Stimulated activated CD4-positive, alpha-beta T cell treated with anti-CD3 and anti-CD28 coated beads, Interleukin-1b, Interleukin-23, amount 100 ng/mL, for 48 hours (primary cell): ENCODE measurements at places on chromosomes 7 and 10.
A peak's percentile ranks its signal among the peaks of the same experiment; 100 is the strongest.

GRCh38 chr7:4683884-4684565 lies 1.9 kb downstream of the FOXK1 start:
- DNase-seq = peak; percentile 28

GRCh38 chr7:117066668-117067067 lies 113.4 kb downstream of the ST7 start:
- DNase-seq = no peak

DNA sequence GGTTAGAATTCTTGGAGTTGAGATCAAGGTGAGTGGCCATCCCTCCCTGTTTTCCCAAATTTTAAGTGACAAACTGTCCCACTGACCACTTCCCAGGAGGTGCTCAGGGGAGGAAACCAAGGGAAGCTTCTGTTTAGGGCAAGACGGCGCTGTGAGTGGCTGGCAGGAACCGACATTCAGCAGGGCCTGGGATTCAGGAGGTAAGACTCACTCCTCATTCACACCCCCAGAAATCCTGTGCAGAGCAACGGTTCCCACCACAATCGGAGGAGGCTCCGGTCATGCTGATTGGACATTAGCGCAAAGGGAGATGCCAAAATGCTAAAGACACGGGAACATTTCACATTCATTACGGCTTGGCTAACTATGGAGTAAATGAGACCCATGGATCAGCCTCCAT lies 200.9 kb downstream of the GRID1 start:
- no peak for DNase-seq

DNA sequence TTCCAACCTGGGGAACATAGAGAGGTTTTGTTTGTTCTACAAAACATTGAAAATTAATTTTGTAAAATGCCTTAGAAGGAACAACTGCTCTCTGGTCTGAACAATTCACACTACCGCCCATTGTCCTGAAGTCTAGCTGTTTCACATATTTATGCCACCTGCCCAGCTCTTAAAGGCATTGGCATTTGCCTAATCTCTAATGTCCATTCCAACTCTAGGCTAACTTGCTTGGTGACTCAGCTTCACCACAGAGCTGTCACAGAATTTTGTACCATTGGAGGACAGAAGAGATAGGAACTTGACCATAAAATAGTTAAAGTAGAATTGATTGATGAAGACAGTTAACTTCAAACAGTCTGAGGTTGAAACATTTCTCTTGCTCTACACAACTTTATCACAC lies 53.5 kb upstream of the PPP1R17 start:
- DNase-seq = no peak

DNA sequence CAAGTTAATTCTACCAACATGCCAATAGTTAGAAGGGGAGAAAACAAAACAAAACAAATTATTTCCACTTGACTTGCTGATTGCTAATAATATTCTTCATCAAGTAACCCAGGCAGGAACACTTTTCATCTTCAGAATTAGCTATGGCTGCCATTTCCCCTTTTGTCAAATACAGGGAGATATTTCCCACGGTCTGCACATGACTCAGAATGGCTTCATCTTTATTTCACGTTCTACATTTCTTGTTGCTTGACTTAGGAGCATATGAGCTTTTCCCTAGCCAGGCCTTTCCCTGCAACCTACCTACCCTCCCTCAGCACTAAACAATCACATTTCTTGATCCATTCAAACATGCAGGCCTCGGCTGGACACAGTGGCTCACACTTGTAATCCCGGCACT lies 6.5 kb downstream of the CPVL start:
- DNase-seq = no peak

DNA sequence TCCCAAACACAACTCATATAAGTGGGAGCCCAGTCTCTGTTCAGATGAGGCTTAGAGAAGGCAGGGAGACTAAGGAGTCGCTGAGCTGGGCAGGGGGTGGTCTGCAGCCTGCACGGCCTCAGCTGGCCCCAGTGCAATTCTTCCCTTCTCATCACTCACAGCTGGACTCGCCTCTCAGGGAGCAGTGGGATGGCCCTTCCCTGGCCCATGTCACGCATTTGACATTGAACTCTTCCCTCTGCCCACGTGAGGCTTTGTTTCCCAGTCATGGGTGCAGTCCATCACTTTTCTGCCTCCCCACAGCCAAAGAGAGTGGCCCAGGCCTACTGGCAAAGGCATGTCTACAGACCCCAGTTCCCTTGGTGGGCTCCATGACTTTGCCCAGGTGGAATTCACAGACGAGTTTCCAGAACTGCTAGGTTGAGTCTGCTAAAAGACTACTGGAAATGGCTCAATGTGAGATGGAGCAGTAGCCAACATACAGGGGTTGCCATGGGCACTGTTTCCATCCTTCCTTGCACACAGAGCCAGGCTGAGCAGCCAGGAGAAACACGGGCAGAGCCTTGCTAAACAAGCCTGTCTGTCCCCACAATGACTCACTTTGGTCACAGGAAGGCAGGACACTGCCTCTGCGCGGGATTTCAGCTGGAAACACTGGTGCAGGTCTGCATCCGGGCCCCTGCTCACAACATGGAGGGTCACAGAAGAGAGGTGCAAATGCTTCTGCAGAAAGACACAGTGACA lies 90.1 kb downstream of the OAT start:
- DNase-seq = no peak

- DNase-seq = no peak
Measured at GRCh38 chr7:132397070-132397469, 179.2 kb downstream of the PLXNA4 start.

DNA sequence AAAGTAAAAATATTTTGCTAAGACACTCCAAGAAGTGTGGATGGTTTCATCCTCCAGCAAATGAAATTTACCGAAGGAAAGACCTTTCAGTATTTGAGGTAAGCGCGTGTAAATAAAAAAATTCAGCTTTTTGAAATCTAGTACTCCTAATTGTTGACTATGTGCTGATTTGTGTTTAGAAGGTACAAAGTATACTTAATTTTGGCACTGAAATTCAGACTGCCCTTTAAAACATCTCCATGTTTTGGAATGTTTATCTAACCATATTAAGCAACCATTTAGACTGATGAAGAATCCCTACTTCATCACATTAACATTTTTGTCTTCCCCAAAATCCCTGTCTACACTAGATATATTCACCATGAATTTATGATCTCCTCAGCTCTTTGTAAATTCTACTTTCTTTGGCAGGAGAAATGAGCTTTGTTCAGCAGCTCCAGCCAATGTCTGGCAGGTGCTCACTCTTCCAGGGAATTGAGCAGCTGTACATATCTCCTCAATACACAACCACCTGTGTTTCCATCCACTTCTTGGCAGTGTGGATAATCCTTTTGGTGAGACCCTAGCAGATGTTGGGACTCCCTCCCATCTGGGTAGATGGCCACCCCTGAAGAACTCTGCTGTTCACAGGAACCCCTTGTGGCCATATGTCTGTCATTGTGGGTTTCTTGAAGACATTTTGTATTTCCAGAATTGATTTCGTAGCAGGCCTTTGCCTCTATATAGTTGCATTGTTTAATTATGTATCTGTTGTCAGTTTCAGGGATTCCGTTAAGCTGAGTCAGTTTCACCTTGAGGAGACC lies 129.4 kb upstream of the SAMD8 start:
- no peak for DNase-seq

DNA sequence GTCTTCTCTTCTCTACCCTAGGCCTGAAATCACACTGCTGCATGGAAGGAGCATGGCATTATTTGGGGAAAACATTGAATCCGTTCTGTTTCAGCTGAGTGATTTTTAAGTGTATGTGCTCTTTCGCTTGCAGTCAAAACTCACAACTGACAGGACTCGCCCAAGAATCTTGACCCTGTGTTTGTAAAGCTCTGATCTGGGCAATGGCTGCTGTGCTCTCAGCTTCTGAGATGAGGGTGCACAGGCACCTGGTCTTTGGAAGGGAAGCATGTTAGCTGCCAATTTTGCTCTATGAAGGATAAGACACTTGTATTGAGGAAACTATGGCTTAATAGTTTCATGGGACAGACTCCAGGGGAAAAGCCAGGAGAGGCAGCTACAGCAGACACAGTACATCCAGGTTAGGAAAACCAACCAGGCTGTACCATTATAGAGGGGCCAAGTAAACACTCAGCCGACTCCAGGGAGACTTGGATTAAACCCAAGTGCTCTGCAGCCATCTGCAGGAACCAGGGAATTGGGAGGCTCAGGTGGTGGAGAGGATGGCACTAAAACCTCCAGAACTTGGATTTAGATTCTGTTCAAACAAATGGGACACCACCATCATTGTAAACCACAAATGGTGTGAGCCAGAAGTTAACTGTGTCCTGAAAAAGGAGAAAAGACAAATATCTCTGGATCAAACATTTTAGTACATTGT lies 43.3 kb downstream of the LYZL1 start:
- no peak for DNase-seq

DNA sequence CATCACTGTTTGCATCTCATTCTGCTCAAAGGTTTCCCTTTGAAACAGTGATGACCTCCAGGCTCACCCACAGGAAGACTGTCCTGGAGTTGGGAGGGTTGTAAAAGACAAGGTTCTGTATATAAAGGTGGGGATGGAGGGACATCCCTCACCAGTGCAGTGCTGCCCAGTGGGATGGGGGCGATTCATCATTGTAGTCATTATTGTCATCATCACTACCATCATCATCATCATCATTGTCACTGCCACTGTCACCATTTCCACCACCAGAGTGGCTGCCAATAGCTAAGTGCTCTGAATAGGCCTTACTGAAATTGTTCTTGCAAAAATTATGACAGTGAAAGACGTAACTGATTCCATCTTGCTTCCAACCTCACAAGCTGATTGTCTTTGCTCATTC lies 24.7 kb downstream of the MRPS24 start:
- peak; percentile 10 for DNase-seq

GRCh38 chr10:31358688-31359330 lies 39.8 kb downstream of the ZEB1 start:
- no peak for DNase-seq

- no peak for DNase-seq
Measured at GRCh38 chr7:64098-64915, 128.1 kb upstream of the FAM20C start.

DNA sequence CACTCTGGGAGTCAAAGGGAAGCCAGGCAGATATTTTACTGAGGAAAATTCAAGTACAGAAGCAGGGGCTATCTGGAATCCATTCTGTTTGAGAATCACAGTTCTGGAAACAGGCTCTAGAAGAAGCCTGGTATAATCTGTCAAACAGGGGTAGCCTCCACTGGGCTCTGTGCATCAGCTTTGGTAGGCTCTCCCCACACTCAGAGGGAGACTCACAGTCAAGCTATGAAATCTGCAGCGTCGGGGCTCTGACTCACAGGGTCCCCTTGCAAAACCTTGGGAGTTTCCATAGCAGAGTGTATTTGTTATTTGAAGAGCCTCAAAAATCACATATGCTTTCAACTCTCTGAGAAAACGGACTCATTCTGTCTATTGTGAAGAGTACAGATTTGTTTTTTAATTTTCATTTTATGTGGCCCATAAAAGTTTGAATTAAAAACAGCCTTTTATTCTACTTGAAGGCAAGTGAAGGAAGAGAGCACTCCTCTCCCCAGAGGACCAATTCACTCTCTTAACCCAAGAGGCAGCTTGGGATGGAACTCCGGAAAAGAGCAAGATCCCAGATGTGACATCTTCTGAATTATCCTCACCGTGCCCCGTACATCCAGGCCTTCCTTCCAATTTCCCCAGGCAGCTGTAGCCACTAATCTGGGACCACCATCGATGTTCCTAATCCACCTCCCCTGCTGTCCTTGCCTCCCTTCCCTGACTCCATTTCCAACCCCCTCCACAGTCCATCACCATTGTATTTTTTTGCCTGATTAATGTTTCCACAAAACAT lies 590.9 kb upstream of the MGMT start:
- DNase-seq = no peak

DNA sequence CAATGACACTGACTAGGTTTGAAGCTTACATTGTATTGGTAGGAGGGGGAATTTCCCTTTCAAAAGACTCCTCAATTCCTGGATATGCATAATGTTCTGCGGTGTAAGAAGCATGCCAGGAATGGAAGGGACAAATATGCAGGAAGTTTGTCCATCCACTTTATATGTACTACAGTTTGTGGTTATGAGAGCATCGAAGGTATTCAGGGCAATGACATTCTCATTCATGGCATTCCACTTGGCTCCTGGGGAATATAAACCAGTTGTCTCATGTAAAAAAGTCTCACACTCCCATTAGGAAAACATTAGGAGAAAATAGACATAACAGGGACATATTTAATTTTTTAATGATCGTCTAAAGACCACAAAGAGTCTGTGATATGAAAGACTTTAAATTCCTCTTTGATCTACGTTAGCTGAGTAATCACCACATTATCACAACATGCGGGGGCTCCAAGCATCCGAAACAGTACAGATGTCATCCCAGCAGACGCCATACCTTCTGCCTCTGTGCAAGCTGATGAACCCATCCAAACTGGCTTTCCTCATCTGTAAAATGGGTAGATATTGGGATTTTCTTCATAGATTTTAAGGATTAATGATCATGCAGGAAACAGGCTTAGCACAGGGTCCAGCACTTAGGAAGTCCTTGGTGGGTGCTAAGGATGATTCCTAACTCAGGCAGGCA lies 675.3 kb downstream of the INHBA start:
- DNase-seq = no peak

GRCh38 chr10:95820363-95820762 lies 64.4 kb downstream of the ENTPD1 start:
- DNase-seq = no peak

DNA sequence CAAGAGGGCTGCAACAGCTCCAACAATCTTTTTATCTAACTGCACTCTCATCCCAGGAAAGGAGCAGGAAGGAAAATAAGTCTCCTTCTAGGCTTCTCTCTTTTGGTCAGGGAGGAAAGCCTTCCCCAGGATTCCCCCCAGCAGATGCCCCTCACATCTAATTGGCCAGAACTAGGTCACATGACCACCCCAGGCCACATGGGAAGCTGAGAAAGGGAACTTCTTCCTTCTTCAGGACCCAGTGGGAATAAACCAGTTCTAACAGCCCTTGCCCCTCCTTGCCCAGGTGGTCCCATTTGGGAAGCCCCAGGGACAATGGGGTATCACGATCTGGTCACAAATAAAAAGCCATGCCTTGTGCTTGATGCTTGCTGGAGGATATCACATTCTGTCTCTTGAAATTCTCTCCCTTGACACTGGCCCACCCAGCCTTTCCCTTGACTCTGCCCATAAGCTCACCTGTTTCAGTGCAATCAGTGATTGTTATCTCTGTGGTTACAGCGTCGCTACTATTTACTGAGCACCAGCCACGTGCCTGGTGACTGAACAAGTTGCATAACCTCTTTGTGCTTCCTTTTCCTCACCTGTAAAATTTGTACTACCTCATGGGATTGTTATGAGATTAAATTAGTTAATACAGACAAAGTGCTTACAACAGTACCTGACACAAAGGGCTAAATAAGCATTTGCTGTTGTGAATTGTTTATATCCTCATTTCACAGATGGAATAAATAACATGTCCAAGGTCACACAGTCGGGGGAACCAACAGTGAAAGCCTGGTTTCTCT lies 9.0 kb upstream of the TACR2 start:
- DNase-seq = no peak

DNA sequence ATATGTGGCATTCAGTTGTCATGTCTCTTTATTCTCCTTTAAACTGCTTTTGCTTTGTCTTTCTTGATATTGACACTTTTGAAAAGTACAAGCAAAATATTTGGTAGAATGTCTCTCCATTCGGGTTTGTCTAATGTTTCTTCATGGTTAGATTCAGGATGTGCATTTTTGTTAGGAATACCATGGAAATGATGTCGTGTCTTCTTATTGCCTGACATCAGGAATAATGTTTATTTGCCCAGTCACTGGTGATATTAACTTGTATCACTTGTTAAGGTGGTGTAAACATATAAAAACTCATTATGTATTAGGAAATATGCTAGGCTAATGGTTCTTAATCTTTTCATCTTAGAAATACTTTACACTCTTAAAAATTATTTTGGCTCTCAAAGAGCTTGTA lies 43.4 kb downstream of the CDK1 start:
- DNase-seq = no peak

GRCh38 chr10:127046975-127047877 lies 142.0 kb downstream of the DOCK1 start:
- no peak for DNase-seq
